ENCODE measurements at places on chromosomes 3 and 15.

GRCh38 chr15:41161736-41162135 lies 45.7 kb upstream of the INO80 start:
- DNase-seq, result no peak

DNA sequence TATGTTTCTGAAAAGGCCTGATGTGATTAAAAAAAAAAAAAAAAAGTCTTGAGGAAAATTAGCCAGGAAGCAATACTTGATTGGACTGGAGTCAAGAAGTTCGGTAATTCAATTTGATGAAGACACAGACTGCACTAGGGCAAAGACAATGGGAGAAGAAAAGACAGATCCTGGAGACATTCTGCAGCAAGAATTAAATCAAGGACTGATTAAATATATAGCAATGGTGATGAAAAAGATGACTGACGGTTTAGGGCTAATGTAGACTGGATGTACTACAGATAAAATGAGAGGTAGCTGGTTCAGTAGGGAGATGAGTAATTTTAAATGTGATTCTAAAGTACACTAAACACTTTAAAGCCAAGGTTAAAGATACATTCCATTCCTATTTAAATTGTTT lies 13.8 kb downstream of the MRPL47 start:
- no peak for DNase-seq

DNA sequence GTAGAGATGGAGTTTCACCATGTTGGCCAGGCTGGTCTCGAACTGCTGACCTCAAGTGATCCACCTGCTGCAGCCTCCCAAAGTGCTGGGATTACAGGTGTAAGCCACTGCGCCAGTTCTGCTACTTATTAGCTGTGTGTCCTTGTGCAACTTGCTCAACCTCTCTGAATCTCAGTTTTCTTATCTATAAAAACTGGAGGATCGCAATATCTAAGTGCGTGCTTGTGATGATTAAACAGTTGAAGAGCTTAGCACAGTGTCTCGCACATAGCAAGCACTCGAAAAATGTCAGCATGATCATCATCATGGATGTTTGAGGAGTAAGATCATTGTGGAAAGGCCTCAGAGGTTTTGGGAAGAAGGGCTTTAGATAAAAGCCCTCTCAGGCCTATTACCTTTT lies 10.8 kb downstream of the CLCN2 start:
- DNase-seq, result no peak

DNA sequence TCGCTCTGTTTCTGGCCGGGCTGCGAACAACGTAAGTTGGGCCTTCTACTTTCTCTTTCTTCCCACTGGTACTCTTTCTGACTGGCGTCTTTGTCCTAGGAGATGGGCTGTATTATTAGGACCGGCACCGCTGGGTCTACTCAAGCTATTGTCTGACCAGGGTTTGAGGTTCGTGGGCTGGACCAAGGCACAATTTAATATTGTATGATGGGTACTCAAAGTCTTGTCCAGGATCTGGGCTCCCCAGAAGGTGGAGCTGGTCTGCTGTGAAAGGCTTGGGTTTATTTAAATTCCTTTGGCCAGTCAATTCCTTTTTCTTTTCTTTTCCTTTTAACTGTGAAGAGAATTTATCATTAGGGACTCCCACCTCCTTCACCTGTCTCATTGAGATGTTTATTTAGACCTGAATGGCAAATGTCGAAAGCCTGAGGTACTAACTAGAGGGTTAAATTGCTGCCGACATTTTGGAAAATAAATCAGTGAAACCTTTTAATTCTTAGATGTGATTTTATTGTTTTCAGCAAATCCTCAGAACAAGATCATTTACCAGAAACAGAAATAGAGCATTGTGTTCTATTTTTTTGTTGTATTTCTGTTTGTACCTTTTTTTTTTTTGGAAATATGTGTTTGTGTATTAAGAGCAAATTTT lies 410 bp downstream of the LRRC49 start:
- DNase-seq, result no peak

- DNase-seq, result no peak
Observed at GRCh38 chr3:135929670-135930069, 35.9 kb upstream of the PPP2R3A start.

DNA sequence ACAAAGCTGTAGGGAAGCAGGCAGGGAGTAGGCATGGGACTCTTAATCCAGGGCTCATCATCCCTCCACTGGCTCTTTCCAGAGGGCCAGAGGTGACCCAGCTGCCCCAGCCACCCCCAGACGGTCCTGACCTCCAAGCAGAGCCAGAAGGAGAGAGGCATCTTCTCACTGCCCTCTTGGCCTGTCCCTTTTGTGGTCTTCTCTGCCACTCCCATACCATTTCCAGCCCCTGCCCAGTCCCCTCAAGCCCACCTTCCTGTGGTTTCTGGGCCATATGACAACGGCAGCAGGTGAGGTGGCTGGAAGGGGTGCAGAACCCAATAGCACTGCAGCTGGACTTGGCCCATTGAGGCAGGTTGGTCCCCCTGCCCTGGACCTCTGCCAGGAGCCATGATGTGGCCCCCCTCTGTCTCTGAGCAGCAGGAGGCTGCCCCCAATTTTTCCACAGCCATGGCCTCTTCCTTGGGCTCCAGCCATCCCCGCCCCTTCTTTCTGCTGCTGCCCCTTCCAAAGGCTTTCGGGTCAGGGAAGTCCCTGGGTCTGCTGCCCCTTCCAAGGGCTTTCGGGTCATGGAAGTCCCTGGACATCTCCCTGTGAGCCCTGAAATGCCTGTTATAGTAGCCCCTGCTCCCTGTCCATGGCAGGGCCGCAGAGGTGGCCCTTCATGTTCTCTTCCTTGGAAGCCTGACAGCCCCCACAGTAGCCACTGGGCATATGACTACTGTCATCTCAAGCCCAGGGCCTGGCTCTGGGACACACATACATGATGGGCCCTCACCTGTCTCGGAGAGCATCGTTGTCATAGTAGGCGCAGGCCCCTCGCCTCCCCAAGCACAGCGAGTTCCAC lies 39.5 kb upstream of the RAB6B start:
- no peak for DNase-seq

GRCh38 chr15:100650685-100651084 lies 48.3 kb downstream of the ASB7 start:
- no peak for DNase-seq

DNA sequence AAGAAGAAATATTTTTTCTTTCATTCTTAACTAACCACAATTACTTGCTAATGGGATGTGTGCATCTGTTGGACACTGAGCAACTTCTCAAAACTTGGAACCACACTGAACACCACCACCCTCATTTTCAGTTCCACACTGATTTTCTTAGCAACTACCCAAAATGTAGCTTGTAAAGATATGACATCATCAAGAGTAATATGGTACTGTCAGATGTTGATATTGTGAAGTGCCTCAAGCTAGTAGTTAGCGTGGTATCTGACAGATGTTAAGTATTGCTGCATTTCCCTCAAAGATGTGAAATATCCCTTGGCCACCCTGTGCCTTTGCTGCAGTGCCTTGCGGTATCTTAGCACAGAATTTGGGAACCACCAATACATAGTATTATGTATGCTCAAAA lies 9.3 kb downstream of the RFTN1 start:
- DNase-seq, result no peak

DNA sequence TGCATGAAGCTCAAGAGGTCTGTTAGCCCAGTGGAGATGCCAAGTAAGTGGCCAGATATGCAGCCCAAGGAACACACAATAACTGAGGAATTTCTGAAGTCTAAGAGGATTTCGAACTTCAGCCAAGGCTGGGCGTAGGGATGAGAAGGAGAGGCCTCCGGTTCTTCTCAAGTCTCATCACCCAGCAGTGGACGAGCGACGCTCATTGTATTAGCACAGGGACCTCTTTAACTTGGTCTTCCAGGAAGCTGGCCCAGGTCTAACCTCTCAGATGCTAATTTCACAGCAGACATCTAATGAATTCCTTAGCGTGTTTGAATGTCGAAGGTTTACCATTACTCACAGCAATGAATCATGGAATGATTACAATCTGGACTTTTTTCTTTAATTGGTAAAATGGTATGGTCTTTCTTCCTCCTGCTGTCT lies 85.0 kb downstream of the HES1 start:
- DNase-seq, result no peak

DNA sequence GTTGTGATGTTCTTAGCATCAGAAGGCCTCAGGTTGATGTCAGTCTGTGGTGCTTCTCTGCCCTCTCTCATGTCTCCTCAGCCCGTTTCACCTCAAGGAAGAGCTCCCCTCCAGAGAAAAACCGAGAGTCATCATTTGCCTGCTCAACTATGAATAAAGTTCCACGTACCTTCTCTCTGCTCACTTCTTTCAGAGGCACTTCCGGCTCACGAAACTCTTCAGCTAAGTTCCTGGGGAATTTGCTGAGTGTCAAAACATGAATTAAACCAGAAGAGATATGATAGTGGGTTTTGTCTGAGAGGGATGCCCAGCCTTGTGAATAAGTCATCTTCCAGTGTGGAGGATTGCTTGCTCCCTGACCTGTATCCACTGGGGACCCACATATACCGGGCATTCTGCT lies 37.7 kb downstream of the CCR4 start:
- DNase-seq, result no peak

DNA sequence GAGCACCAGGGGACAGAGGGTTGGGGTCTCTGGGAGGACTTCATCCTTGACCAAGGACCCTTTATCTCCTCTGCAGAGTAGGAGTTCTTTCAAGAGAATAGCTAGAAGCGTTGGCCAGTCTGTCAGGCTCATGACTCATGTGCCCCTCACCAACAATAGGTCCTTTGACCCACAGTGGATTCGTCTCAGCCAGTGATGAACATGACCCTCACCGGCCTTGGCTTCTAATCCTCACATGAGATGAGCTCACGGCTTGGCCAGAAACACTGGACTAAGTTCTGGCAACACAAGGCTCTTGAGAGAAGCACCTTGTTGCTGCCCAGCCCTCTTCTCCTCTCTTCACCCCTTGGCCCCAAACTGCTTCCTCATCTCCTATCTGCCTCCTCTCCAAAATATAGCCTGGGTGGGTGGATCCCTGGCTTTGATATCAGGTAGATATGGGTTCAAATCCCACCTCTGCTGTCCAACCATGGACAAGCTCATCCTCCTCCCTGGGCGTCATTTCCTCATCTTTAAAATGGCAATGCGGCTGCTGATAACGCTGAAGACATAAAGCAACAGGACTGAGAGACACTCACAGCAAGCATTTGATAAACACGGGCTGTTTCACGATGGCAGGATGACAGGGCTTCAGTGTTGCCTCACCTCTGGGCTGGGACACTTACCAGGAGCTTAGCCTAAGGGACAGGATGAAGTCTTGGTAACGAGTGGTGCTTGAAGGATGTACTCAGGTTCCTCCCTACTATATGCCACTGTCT lies 446.7 kb upstream of the PROK2 start:
- DNase-seq, result no peak

- no peak for DNase-seq
Observed at GRCh38 chr3:135895734-135896121, 69.8 kb upstream of the PPP2R3A start.

DNA sequence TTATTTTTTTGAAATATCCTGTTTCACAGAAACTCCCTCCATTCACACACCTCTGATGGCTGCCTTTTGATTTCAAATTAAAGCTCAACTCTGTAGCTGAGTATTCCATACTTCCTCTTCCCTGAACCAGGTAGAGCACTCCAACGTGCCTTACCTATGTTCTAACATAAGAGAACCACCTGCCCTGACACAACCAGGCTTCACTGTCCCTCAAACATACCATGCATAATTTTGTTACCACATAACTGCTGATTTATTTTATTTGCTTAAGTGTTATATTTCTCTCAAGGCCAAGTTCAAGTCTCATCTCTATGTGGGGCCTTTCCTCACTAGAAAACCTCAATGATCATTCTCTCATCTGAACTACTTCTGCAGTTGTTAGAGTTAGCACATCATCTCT lies 209.7 kb downstream of the P3H2 start:
- no peak for DNase-seq

- no peak for DNase-seq
Observed at GRCh38 chr15:45093622-45094357, 20.2 kb downstream of the DUOX2 start.

Measured in CD4-positive, alpha-beta T cell treated with Interleukin-2 at 100 ng/mL for 4 hours (primary cell).